ENCODE measurements at places on chromosomes 3 and 15. TPM values are rescaled to one million over a fixed set of nuclear protein-coding genes. Genes with fewer than 3 reads are reported as not detected.

B3GALNT1 gene
- 5.7 TPM for total RNA-seq

CPB1 gene
- total RNA-seq: not detected

COL6A5 gene
- not detected for total RNA-seq

WWTR1 gene
- 0.11 TPM for total RNA-seq

- DNase-seq: peak; percentile 88
These were observed 6.9 kb upstream of the RPL35A start for GRCh38 chr3:197942956-197943556.

DNA sequence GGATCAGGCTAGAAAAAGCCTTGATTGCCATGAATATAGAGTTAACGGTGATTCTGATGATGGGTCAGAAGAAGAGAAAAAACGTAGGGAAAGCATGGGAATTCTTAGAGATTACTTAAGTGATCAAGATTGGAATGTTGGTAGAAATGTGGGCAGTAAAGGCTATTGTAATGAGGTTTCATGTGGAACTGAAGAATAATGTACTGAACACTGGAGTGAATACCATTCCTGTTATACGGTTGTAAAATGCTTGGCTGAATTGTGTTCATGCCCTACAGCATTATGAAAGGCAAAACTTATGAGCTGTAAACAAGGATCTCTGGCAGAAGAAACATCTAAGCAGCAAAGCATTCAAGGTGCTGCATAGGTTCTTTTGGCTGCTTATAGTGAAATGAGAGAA lies 414.1 kb upstream of the CBLB start:
- no peak for DNase-seq

GRCh38 chr15:90840954-90841353 lies 27.4 kb upstream of the FURIN start:
- no peak for DNase-seq

GRCh38 chr3:32850636-32851035 lies 32.8 kb downstream of the TRIM71 start:
- no peak for DNase-seq

- DNase-seq: no peak
These were observed 425.3 kb downstream of the RBMS3 start for GRCh38 chr3:29705906-29706844.

DNA sequence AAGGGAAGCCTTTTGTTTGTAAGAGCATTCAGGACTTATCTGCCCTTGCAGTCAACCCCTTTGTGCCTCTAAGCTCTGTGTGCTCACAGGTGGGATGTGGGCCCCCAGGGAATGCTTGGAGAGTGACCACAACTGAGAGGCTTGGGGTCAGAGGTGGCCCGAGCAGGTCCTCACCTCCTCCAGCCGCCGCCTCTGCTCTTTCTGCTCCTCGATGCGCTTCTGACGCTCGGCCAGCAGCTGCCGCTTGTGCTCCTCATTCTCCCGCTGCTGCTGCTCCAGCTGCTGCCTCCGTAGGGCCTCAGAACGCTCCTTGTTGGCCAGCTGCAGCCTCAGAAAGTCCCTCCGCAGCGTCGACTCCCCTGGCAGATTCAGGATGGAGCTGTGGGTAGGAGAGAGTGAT lies 130.8 kb upstream of the SLC2A2 start:
- no peak for DNase-seq

GRCh38 chr15:51706291-51706690 lies 25.0 kb downstream of the SCG3 start:
- no peak for DNase-seq

GRCh38 chr15:62250978-62251377 lies 85.9 kb upstream of the C2CD4B start:
- no peak for DNase-seq

GRCh38 chr3:32681811-32682210 lies 3.2 kb upstream of the CNOT10 start:
- no peak for DNase-seq

GRCh38 chr3:155386919-155387318 lies 93.4 kb upstream of the STRIT1 start:
- no peak for DNase-seq

GRCh38 chr3:14461006-14461747 lies 58.8 kb downstream of the SLC6A6 start:
- no peak for DNase-seq

DNA sequence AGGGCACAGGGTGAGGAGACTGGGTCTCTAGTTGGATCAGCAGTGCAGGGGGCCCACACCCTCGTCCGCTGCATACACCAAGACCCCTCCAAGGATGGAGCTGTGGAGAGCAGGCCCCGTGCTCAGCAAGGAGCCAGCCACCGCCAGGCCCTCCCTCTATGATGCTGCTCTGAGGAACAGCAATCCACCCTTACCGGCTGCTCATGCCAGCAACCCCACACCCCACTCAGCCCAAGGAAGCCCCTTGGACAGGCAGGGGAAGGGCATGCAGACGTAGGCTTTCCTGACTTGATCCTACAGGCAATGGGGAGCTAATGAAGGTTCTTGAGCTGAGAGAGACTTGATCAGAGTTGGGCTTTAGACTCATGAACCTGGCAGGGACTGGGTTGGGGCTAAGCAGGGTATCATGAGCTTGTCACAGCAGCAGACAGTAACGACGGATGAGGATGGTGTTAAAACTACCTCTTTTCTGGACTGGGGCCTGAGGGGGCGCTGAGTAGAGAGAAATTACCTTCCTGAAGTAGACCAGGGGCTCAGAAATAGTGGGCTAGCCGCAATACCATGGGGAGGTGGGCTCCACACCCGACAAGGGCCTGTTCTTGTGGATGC lies 50.5 kb upstream of the FGD5 start:
- no peak for DNase-seq

- DNase-seq: no peak
These were observed 91.5 kb upstream of the ATP2B2 start for GRCh38 chr3:10596746-10597448.

GRCh38 chr3:45564172-45564571 lies 30.4 kb upstream of the LIMD1 start:
- DNase-seq: no peak

- no peak for DNase-seq
These were observed 150.1 kb downstream of the PLD1 start for GRCh38 chr3:171660188-171660587.
